Cerebellar nuclear complex (tissue), 1 donor: ENCODE measurements at places on chromosomes 16 and 17.

GRCh38 chr16:80347900-80348299 is 192.9 kb upstream of the DYNLRB2 start:
- no peak for DNase-seq

- no peak for DNase-seq
Observed at GRCh38 chr17:28828294-28829040, 14.1 kb downstream of the FAM222B start.

GRCh38 chr17:66920950-66921349 is 43.6 kb upstream of the CACNG4 start:
- no peak for DNase-seq

GRCh38 chr16:1510941-1511351 is 17.8 kb downstream of the TELO2 start:
- DNase-seq: no peak

DNA sequence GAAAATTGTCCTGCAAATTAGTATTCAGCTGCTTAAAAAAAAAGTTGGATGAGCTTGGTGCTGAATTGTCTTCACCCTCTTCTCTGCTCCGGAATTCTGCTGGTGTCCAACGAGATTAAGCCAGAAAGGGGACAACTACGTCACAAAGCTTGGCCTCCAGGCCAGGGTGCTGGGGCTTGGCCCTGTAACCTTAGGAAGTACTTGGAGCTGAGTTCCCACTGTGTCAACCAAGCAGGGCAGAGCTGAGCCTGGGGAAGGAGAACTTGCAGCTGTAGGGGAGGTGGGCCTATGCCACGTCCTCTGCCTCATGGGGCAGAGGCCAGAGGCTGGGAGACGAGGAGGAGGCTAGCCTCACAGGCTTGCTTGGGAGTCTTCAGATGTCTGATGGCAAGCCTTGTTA is 71.2 kb downstream of the CLEC16A start:
- no peak for DNase-seq

DNA sequence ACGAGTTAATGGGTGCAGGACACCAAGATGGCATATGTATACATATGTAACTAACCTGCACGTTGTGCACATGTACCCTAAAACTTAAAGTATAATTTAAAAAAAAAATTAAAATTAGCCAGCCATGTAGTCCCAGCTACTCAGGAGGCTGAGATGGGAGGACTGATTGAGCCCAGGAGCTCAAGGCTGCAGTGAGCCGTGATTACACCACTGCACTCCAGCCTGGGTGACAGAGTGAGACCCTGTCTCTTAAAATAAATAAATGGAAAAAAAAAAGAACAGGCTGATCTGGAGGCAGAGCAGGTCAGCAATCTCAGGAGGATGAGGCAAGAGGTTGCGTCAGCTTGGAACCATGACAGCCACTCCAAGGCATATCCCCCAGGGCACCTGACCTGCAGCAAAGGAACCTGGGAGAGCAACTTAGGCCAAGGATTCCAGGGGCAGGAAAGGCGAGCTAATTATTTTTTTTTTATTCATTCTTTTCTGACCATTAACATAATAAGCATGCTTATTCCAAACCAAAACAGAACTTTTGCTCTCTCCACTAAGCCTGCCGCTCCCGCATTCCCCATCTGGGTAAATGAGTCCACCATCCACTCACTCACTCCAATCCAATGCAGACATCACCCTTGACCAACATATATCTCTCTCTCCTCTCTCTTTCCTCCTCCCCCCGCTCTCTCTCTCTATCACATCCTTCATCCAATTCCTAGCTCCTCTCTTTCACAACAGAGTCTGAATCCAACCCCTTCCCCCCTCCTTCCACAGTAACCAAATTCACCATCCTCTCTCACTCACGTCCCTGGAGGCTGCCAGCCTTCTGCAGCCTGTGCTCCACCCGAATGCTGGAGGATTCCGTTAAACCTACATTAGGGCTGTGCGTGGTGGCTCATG is 47.7 kb downstream of the TK2 start:
- DNase-seq: no peak

DNA sequence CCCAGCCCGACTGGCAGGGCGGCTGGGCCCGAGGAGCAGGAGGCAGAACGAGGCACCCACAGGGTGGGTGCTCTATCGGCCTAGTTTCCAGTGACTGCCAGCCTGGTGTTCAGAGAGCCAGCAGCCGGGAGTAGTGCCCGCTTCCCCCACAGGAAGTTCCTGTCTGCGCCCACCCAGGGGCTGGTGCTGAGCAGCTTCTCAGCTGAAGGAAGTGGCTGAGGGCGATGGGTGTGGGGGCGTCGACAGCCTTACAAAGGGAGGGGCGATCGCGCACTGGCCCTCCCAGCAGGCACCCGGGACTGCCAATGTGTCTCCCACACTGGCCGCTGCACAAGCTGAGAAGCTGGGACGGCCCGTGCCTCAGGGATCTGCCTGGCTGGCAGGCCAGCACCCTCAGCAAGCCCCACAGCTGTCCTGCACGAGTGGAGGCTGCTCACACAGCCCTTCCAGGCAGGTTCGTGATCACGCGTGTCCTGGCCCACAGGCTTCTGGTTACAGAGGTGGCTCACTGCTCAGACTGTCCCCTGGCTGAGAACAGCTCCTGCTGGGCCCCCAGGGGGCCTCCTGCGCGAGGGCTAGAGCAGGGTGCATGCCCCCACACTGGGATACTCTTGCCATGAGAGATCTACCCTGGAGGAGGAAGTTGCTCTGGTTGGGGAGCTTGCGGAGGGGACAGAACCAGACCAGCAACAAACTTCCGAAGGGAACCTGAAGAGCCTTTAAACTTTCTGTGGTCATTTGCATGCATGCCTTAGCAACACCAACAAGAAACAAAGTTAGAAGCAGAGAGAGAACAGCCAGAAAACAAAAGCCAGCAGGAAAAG is 2.5 kb downstream of the RNF166 start:
- DNase-seq: no peak

- no peak for DNase-seq
Observed at GRCh38 chr16:2512735-2513404, 882 bp upstream of the ATP6V0C start.

- no peak for DNase-seq
Observed at GRCh38 chr17:73777131-73777449, 132.8 kb upstream of the SDK2 start.

- DNase-seq: no peak
Observed at GRCh38 chr17:62778990-62779681, 29.0 kb downstream of the MARCHF10 start.

GRCh38 chr16:87486713-87487247 is 6.0 kb downstream of the ZCCHC14 start:
- no peak for DNase-seq

- no peak for DNase-seq
Observed at GRCh38 chr17:2302778-2303203, 794 bp downstream of the SMG6 start.

DNA sequence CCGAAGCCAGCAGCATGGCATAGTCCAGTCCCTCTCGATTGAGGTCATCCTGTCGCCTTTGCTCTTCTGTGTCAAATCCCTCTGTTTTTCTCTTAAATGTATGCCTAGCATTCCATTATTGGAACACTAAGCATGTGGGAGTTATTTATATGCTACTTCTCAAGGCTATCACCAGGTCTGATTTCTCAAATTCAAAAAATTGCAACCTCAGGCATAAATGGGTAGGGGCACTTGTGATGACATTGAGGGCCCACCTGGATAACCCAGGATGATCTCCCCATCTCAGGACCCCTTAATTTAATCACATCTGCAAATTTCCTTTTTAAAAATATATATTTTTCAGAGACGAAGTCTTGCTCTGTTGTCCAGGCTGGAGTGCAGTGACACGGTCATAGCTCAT is 95.7 kb downstream of the BMERB1 start:
- no peak for DNase-seq

DNA sequence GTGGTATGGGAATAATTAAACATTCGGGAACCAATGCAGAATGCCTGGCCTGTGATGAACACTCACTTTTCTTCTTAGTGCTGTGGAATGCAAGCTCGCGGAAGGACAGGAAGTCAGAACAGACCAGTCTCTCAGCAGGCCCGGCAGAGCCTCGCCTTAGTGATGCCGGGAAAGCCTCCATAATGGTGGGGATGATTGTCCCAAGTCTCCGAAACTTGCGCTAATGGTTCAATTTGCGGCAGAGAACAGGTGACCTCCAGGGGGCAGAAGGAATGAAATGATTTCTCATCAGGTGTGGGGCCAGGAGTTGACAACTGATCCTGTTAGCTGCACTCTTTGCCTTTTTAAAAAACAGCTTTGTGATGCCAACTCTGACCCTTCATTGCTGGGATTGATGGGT is 170.6 kb downstream of the GSG1L start:
- no peak for DNase-seq

DNA sequence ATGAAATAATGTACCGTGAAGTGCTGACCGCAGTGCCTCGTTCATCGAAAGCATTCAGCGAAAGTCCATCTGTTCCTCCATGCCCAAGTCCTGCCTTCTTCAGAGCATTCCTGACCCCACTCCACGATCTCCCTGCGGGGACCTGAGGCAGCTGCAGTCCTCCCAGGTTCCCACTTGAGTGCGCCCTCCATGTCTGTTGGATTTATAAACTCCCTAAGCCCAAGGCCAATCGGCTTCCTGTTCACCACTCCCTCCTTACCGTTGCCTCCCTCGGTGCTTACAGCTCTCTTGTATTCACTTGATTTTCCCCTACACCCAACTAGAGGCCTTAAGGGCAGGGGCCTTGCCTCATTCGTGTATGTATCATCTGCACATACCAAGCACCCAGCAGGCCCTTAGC is 2.8 kb downstream of the RAD51D start:
- no peak for DNase-seq

DNA sequence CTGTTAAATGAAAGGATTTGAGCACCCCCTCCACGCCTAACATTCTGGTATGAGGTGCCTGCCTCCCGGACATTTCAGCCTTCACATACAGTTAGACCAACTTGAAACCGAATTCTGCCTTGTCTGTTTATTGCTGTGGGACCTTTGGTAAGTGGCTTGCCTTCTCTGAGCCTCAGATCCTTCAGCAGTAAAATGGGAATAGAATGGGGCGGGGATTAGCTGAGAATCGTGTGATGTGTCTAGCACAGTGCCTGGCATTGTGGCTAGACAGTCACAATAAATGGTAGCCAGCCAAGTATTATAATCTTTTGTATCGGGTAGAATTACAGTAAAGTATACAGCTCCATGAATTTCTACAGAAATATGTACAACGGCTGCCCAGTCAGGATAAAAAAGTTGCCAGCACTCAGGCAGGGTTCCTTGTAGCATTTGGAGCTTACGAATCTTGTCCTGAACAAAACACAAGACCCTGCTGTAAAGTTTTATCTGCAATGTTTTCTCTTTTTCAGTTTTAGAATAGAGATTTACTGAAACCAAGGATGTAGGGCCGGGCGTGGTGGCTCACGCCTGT is 786 bp downstream of the TMC7 start:
- no peak for DNase-seq

DNA sequence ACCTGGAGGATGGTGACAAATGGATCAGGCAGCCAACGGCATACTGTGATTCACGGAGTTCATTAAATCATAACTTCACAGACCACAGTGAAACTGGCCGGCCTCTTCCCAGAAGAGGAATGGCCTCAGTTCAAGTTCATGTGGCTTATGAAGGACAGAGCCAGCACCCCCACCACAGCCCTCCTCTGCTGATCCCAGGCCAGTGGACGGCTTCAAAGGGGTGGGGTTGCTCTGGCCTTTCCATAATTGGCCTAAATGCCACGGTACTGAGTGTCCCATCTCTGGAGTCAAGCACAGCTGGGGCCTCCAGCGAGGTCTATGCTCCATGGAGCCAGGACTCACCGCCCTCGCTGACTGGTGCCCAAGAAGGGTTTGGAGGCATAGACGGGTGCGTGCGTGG is 21.4 kb downstream of the GALNS start:
- DNase-seq: no peak
